ENCODE measurements at places on chromosomes 2 and 18.
A peak's percentile ranks its signal among the peaks of the same experiment; 100 is the strongest.

DNA sequence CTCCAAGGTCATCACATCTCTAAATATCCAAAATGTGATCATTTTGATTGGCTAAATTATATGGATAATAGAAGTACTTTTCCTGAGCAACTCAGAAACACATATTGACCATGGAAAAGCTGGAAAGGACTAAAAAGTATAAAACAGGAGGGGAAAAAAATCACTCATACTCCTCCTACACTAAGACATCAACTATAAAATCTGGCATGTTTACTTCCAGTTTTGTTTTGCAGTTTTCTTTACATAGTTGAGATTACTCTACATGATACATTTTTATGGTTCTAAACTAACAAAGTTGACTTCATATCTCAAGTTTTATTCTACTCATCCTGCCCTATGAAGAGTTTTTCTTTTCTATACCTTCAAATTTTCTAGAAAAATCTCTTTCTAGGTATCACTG is 46.0 kb upstream of the SP3 start:
- no peak for DNase-seq

DNA sequence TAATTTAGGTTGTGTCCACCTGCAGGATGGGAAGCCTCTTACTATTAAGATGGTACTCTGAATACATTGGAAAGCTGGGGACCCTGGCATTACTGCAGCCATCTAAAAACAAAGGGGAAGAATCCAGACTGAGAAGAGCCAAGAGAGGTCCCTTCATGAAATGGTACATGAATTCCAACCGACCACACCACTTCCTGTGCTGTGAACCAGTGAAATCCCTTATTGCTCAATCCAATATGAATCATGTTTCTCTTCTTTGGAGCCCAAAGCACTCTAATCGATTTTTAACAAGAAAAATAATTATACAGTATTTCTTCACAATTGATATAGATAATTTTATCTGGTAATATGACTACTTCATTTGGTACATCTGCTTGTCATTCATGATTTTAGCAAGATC is 479.7 kb upstream of the RAB6C start:
- DNase-seq: no peak

- no peak for DNase-seq
Measured at GRCh38 chr18:13501891-13502290, 224.5 kb downstream of the FAM210A start.

- no peak for DNase-seq
Measured at GRCh38 chr18:34817636-34818035, 107.5 kb downstream of the DTNA start.

DNA sequence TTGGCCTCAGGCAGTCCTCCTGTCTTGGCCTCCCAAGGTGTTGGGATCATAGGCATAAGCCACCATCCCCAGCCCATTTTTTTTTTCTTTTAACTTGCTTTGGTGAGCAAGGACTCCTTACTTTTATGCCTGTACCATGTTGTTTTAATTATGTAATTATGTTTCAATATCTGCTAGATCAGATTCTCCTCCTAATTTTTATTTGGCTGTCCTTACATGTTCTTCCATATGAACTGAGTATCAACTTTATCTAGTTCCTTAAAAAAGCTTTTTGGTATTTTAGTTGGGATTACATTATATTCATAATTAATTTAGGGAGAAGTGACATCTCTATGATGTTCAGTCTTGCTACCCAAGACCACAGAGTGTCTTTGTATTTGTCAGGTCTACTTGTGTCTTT is 16.3 kb downstream of the GPN1 start:
- no peak for DNase-seq

DNA sequence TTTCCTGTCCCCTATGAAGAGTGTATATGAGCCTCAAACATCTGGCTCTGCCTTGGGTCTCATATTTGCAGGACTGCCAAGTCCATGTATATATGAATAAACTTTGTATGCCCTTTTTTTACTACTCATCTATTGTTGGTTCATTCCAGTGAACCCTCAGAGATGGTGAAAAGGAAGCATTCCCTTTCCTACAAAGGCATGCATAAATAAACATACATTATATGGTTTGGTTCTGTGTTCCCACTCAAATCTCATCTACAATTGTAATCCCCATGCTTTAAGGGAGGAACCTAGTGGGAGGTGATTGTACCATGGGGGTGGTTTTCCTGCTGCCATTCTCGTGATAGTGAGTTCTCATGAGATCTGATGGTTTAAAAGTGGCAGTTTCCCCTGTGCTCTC is 534.2 kb downstream of the SPAG16 start:
- no peak for DNase-seq

DNA sequence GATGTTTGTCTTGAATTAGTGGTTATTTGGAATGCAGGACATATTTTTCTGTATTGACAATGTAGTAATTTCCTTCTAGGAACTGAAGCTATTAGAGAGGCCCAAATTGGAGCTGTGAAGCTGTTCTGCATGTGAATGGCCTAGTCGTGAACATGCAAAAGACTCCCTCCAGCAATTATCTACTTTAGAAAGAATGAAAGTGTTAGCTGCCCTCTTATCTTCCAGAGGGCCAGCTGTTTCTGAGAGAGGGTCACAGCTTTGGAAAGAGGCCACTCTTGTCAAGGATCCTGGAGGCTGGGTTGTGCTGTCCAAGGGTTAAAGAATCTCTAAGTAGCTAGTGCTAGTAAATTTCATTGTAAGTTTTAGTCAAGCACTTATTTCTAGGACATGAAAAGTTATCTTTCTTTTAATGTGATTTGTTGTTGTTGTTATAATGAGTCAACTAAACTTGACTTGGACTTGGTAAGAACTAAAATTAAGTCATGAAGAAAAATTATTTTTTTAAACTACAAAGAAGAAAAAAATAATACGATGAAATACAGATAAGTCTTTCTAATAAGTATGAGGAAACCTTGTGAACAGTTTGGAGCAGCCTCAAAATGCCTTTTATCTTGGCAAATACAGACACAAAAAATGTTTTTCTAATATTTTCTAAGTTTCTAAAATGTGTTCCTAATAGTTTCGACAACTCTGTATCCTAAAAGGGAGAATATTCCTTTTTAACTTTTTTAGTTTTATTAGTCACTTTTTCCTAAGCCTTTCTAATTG is 36.8 kb downstream of the DPP4 start:
- DNase-seq: no peak

DNA sequence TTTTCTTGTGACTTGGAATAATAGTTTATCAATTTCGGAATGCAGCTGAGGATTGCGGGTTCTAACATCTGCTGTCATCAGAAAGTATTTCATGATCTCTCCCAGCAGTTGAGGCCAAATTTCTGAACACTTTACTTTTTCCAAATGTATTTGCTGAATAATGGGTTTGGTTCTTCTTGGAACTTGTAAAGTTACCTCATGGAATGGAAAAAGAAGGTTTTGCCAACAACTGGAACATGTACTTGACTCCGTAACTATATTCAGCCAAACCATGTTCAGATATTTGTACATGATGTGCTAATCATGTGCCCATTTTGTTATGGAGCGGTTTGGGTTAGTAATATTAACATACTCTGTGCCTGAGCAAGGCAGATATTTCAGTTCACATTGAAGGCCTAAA is 119.6 kb downstream of the LCLAT1 start:
- DNase-seq: no peak

GRCh38 chr2:1366546-1367134 is 46.6 kb upstream of the TPO start:
- DNase-seq: peak; percentile 5

All from stimulated activated CD8-positive, alpha-beta memory T cell treated with anti-CD3 and anti-CD28 coated beads, Interleukin-7, amount 100 ng/mL, for 4 hours (primary cell).